Activated CD4-positive, alpha-beta T cell treated with anti-CD3 and anti-CD28 coated beads for 4 hours (primary cell): ENCODE measurements at places on chromosomes 6 and 20.
A peak's percentile ranks its signal among the peaks of the same experiment; 100 is the strongest.

GRCh38 chr20:53900380-53900999 is 169.9 kb downstream of the BCAS1 start:
- no peak for DNase-seq

GRCh38 chr20:20755231-20755630 is 42.8 kb upstream of the RALGAPA2 start:
- DNase-seq, result no peak

DNA sequence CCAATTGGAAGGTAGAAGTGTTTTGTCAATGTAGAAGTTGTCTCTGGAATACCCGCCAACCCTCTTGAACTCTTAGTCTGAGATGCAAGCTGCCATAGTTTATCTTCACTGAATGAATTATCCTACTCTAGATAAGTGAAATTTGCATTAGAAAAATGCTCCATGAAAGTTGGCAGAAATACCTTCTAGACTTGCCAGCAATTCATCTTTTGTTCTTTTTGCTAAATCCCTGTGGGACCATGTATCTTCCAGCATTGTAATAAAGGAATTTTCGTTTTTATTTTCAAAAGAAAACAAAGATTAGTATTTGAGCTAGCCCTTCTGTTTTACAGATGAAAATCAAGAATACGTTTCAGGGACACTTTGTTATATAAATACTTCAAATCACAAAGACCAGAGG is 244.2 kb downstream of the CBLN4 start:
- no peak for DNase-seq

- DNase-seq, result no peak
Measured at GRCh38 chr6:16687045-16687444, 74.2 kb downstream of the ATXN1 start.

GRCh38 chr6:45436544-45437438 is 59.1 kb upstream of the SUPT3H start:
- DNase-seq, result no peak

- DNase-seq, result peak; percentile 2
Measured at GRCh38 chr20:9912858-9913434, 74.1 kb upstream of the PAK5 start.

GRCh38 chr6:80690551-80691131 is 584.2 kb downstream of the BCKDHB start:
- no peak for DNase-seq

DNA sequence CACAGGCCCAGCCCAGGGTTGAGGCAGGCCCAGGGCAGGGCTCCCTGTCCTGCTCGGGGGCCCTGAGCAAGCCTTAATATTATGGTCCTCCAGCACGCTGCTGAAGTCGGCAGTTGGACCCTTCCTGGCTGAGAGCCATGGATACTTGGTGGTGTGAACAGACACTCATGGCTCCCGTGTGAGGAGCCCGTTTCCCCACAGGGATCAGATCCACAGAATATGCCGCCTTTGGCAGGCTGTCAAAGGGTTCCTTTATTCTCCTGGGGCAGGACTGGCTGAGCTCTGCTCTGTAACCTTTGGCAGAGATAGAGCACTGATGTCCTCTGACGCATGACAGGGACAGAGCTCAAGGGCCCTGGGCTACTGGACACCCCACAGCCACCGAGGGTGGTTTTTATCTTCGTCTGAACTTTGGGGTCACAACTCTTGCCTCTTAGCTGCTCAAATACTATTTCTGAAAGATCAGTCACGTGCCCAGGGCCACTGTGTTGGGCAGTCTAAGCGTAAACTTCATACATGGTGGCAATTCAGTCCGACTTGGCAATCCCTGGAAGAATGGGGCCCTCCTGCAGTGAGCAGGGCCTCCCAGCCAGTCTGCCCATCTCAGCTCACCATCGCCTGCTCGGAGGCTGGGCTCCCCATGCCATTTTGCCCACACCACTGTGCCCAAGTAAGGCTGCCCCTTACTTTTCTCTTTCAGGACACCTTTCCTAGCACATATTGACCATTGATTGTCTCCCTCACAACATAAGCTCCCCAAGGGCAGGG is 49.1 kb downstream of the TTI1 start:
- DNase-seq, result no peak

GRCh38 chr6:170376386-170377043 is 70.0 kb downstream of the FAM120B start:
- DNase-seq, result no peak

- peak; percentile 34 for DNase-seq
Measured at GRCh38 chr20:38725931-38726803, 1.9 kb downstream of the SLC32A1 start.

GRCh38 chr20:5395932-5396727 is 79.4 kb upstream of the PROKR2 start:
- no peak for DNase-seq

- no peak for DNase-seq
Measured at GRCh38 chr6:138219398-138219797, 1.1 kb upstream of the PBOV1 start.

DNA sequence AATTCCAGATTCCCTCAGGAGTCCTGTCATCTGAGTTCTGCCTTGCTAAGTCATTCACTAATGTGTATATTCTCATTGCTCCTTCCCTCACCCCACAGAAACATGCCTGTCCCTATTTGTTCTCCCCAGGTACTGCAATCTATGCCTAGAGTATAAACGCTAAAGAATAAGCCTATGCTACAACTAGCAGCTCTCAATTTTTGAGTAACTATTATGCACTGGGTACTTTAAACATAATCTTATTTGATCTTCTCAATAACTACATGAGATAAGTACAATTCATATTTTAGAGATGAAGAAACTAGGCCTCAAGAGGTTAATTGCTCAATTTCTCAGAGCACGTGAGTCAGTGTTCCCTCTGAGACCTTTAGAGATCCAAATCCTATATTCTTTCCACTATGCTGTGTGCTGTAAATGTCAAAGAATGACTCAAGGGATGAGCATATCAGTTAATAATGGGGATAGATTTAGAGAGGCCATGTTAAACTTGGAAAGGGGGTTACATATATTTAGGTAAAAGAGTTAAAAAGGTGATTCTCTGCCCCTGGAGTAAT is 423.8 kb upstream of the ADGRB3 start:
- DNase-seq, result no peak

DNA sequence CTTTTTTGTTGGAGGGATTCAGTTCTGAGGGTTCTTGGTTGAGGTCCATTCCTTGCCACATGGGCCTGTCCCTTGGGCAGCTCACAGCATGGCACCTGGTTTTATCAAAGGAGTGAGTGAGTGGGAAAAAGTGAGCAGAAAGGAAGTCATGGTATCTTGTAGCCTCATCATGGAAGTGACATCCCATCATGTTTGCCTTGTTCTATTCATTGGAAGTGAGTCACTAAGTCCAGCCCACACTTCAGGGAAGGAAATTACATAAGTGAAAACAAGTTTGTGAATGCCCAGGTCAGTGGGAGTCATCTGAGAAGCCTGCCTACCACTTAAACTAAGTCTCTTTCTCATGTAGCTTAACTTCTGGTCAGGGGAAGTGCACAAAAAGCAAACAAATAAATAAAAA is 32.8 kb upstream of the ZNFX1 start:
- no peak for DNase-seq

GRCh38 chr20:43972692-43973091 is 58.0 kb downstream of the TOX2 start:
- no peak for DNase-seq

DNA sequence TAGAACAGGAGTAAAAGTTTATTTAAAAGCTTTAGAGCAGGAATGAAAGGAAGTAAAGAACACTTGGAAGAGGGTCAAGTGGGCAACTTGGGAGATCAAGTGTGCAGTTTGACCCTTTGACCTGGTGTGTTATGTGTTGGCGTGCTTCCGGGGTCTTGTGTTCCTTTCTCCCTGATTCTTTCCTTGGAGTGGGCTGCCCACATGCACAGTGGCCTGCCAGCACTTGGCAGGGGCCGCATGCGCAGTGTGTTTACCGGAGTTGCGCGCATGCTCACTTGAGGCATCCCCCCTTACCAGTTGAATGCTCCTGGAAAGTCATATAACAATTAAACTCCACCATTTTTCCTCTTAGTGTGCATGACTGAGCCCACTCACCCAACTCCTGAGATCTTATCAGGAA is 160.3 kb downstream of the ADAT2 start:
- DNase-seq, result no peak

DNA sequence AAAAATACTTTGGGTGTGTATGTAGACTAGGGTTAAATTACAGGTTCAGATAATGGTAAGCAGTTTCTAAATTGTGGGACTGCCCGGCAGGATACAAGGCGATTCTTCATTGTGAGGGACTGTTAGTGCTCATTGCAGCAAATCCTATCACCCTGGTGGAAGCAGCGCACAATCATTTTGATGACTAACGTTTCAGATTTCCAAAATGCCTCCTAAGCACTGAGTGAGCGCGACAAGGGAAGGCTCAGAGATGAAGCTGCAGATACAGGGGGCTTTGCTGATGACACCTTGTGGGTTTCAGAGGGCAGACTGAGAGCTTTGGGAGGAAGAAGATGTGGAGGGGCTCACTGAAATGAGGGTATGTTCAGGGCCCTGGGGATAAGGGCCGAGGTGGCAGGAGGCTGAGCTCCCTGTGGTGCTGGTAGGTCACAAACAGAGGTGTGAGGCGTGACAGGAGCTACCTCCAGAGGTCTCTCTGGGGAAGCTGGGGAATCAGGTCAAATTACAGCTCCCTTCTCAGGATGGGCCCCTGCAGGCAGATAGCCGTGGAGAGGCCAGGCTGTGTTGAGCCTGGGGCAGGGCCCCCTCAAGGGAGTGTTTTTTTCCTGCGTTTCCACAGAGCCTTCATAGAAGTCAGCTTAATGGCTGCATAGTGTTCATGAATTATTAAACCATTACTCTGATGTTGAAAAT is 84.5 kb upstream of the FYN start:
- no peak for DNase-seq

DNA sequence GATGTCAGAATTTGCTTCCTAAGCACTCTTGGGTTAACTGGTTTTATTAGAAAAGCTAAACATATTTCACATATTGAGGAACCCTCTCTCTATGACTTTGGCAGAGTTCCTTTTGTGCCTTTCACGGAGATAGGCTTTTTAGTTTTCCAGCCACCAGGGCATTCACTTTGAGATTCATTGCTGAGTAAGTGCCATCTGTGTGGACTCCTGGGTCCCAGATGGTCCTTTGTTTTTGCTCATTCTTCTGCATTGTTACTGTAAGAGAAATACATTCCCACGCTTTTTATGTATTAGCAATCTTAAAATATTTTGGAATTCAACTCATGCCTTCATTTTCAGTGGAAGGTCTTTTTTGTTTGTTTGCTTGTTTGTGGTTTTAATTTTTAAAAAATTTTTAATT is 76.3 kb upstream of the PHACTR2 start:
- no peak for DNase-seq
